ENCODE measurements at places on chromosomes 13 and 19.

- no peak for DNase-seq
Observed at GRCh38 chr19:31300422-31300821, 48.8 kb downstream of the TSHZ3 start.

DNA sequence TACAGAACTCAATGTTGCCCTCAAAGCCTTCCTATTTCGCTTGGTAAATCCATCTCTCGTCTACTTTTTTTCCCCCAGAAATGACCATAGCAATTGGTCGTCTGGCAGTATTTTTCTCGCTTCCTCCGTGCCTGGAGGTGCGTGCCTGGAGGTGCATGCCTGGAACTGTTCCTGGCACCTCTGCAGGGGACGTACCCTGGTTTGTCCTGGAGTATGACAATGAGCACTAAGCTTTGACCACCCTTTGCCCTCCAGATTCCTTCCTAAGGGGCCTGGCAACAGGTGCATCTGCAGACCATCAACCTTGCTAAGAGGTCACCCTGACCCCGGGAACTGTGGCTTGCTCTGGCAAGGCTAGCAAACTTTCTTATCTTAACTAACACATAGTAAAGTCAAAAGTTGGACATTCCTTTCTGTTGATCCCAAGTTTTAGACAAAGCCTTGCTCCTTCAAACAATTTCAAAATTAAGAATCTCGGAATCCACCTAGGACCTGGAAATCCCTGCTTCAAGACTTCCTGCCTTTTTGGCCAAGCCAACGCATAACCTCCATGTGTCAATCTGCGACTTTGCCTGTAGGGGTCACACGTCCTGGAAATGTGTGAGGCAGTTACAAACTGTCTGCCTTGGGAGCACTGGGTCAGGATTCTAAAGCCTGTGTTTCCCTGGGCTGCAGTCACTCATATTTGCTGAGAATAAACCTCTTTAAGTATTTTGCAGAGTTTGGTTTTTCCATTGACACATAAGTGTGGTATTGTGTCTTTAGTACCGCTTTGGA is 28.8 kb upstream of the TUBGCP3 start:
- peak; percentile 45 for DNase-seq

DNA sequence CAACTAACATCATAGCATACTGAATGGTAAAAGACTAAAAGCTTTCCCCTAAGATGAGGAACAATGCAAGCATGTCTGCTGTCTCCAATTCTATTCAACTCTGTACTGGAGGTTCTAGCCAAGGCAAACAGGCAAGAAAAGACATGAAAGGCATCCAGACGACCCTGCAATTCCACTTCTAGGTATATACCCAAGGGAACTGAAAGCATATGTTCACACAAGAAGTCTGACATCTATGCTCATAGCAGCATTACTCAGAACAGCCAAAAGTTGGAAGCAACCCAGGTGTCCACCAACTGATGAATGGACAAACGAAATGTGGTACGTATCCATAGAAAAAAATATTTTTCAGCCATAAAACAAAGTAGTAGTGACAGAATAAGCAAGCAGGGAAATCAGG is 39.1 kb downstream of the PEPD start:
- DNase-seq = no peak

- DNase-seq = no peak
Observed at GRCh38 chr13:87923753-87924152, 252.6 kb downstream of the SLITRK5 start.

DNA sequence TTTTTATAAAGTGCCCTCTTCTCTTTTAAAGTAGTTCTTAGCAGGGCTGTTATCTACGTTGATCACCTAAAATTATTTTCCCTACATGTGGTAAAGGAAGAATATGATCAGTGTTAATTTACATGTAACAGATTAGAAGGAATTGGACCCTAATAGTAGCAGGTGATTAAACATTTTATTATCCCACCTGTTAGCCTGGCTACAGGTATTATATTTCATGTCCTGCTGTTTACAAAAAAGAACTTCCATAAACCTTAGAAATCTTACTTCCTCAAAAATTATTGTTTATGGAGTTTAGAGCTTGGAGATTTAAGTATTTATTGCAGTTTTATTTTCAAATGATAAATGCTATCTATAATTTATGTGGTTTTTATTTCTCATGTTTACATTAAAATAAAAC is 1226.7 kb downstream of the UQCRFS1 start:
- DNase-seq = no peak
